Gastroesophageal sphincter (tissue), 4 donors: ENCODE measurements at places on chromosomes 3 and 15. TPM values are rescaled to one million over a fixed set of nuclear protein-coding genes. Genes with fewer than 3 reads are reported as not detected.

DNA sequence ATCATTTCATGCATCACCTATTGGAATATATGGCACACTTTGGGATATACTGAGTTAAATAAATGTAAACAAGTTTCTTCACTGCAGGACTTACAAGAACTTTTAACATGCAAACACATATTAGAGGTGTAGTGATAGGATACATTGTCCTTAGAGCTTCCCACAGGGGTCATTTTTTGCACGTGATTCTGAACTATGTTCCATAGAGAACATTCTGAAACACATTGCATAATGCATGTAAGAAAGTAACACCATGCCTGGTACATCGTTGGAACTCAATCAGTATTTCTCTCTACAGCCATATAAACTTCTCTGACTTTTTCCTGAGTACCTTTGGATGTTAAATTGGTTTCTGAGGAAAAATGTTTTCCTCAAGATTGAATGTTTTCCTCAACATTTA lies 28.3 kb downstream of the MRAS start:
- peak; percentile 34 for ATAC-seq

GRCh38 chr3:172068977-172069376 lies 29.6 kb downstream of the FNDC3B start:
- ATAC-seq: no peak

IP6K2 gene
- 52.8 TPM for total RNA-seq

DNA sequence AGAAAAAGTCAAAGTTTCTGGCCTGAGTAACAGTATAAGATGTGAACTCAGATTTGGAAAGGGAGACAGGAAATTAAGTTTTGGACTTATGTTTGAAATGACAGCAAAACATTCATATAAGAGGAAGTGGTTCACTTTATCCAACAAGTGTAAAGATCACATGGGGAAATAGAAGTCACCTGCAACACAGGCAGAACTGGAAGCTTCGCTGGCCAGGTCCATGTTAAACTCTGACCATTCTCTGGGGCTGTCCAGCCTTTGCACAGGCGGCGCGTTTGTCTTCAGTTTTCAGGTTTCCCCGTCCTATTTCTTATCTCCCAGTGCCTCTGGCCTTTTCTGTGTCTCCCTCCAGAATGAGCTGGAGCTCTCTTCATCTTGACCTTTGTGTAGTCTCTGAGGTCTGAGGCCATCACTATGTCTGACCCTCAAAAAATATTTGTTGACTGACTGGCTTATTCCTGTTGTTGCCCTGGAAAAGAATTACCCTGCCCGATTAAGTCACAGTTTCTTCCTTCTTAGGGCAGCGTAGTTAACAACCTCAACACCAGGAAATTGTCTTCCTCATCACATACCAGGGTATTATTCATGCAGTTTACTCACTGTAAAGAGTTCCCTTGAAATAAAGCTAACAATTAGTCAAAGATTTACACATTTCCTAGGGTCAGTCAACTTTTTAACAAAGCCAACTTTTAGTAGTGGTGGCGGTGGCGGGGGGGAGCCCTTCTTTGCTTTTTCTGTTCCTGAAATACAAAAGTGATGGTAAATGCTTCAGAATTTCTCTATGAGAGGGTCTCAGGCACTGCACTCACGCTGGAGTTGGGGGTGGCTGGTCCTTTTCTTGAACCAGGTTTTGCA lies 959 bp upstream of the RASA2 start:
- ATAC-seq: no peak

RBPMS2 gene
- 43.7 TPM for total RNA-seq

DNA sequence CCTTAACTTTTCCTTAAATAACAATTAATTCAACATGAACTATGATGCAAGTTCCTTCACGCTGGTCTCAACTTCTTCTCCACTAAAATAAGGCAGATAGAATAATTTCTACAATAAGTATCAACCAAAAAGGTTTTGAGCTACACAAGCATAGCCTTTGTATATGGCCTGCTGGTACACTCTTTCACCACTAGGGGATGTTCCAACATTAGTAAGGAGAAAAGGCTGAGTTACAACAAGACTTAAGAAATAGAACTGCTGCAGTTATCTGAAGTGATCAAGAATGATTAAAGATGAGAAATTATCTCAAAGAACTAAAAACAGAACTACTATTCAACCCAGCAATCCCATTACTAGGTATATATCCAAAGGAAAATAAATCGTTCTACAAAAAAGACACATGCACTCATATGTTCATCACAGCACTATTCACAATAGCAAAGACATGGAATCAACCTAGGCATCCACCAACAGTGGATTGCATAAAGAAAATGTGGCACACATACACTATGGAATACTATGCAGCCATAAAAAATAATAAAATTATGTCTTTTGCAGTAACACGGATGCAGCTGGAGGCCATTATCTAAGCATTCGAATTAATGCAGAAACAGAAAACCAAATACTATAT lies 14.4 kb downstream of the ATP13A3 start:
- peak; percentile 65 for ATAC-seq

- no peak for ATAC-seq
These were observed 564.0 kb upstream of the TGFBR2 start for GRCh38 chr3:30042274-30042859.

COMMD2 gene
- total RNA-seq: 20.7 TPM

DNA sequence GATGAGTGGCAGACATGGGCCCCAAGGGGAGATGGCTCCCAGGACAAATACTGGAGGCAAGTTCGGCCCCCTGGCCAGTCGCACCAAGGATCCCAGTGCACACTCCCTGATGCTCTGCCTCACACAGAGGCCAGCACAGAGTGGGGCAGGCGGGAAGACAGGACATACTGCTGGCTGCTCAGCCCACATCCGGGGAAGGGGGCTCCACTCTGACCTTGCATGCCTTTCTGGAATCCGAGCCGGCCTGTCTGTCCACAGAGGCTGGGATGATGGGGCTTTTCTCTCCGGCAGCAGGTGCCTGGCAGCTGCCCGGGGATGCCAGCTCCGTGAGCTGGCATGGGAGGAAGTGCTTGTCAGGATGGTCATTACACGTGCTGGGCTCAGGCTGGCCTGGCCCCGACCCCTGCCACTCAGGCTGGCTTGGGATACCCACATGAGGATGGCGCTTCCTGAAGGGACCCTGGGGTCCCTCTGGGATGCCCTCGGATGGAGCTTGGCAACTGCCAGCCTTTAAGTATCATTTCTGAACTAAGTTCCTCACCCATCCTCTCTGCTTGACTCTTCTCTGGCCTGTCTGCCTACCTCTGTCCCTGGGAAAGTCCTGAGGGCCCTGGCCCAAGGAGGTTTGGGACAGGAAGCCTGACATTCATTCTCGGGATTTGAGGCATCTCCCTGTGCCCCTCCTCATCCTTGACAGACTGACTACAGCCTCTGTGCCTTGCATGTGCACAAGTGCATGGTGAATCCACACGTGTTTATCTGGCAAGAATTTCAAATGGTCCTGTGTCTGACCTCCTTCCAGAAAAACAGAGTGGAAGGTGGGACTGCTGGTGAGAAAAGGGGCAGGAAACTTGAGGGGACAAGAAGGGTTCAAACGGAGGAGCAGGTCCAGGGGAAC lies 46.5 kb downstream of the EXOG start:
- no peak for ATAC-seq

DNA sequence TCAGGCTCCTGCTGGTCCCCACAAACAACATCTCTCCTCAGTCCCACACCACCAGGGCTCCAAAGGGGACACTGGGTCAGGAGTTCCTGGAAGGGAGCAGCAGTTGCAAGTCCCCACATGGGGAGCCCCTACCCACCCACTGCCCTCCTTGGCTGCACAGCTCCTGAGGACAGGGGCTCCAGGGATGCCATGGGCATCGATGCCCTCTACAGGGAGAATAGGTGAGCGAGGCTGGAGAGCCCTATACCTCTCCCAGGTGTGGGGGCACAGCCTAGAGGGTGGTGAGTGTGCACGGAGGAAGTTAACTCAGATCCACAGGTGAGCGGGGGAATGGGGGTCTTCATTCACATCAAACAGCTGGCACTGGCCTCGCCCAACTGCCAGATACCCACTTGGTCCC lies 141.2 kb upstream of the LINGO1 start:
- no peak for ATAC-seq

- ATAC-seq: no peak
These were observed 48.0 kb upstream of the TNIK start for GRCh38 chr3:171508206-171508605.

SH3GL3 gene
- total RNA-seq: not detected

PAQR9 gene
- not detected for total RNA-seq

DNA sequence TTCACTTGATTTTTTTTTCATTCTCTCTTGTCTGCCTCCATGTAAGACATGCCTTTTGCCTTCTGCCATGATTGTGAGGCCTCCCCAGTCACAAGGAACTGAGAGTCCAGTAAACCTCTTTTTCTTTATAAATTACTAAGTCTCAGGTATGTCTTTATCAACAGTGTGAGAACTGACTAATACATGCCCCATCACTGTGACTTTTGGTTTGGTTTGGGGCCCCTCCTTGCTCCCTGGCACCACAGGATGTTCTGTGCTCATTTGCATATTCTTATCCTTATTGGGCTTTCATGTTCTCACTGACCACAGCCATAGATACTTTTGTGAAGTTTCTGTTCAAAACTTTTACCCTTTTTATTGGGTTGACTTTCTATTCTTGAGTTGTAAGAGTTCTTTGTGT lies 3.8 kb upstream of the PRR20G start:
- no peak for ATAC-seq

DNA sequence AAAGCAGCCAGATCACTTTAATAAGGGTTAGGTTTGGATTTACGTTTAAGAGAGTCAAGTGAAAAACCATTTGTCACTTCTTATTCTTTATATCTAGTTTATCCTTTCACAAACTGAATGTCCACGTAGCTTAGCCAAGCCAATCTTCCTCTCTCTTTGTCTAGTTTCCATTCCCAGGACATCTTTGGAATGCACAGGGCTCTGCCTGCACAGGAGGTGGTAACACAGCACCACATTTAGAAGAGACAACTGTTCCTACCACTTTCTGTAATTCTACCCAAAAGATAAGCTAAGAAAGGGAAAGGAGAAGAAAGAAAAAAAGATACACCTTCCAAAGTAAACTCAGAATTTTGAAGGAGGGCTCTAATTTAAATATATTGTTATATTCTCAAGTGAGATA lies 67.9 kb downstream of the IGSF11 start:
- ATAC-seq: no peak

- ATAC-seq: no peak
These were observed 17.2 kb upstream of the GOLIM4 start for GRCh38 chr3:168112894-168113293.

UCN2 gene
- not detected for total RNA-seq

GRCh38 chr3:89303701-89304100 lies 196.3 kb downstream of the EPHA3 start:
- ATAC-seq: no peak

XIRP1 gene
- 0.40 TPM for total RNA-seq

DNA sequence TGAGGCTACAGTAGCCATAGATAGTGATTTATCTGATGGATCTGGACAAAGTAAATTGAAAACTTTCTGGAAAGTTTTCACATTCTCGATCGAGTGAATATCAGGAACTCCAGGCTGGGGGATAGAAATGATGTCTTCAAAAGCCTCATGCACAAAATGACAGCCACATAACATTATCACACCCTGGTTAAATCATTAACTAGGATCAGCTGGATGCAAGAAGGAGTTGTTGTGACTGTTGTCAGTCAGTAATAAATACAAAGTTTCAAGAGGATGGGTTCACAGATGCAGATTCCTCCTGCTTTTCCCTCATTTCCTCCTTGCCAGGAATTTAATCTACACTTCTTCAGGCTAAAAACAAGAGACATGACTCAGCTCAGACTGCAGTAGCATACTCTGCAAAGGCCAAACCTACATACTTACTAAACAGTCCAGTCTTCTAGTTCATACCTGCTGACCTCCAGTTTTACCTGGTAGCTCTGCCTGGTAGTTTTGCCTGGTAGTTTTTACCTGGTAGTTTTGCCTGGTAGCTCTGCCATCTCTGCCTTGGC lies 40.9 kb downstream of the C2CD4A start:
- ATAC-seq: no peak

DNA sequence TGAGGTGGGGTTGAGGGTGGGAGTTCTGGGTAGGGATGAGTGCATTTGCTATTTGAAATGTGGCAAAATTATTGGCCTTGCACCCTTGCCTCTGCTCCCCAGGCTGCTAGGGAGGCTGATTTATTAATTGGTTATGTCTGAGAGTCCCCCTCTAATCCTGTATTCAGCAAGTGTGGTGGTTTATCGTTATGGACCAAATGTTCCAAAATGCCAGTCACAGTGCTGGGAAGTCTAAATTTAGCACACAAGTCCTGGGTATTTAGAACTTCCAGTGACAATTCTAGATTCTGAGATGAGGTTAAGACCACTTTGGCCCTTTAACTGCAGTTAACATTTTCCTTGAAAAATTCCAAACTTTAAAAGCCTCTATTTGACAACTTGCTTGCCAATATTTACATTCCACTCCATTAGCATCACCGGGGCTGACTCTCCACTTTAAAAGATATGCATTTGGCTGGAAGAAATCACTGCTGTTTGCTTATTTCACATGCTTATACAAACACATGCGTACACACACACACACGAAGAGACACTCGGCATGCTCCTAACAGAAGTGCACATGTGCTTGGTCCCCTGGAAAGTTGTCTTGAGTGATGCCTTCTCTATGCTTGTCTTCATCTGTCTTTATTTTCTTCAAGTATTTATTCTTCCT lies 247.7 kb downstream of the IL20RB start:
- no peak for ATAC-seq

TMEM45A gene
- 17.5 TPM for total RNA-seq

- no peak for ATAC-seq
These were observed 20.3 kb downstream of the STARD9 start for GRCh38 chr15:42595626-42596240.

DNA sequence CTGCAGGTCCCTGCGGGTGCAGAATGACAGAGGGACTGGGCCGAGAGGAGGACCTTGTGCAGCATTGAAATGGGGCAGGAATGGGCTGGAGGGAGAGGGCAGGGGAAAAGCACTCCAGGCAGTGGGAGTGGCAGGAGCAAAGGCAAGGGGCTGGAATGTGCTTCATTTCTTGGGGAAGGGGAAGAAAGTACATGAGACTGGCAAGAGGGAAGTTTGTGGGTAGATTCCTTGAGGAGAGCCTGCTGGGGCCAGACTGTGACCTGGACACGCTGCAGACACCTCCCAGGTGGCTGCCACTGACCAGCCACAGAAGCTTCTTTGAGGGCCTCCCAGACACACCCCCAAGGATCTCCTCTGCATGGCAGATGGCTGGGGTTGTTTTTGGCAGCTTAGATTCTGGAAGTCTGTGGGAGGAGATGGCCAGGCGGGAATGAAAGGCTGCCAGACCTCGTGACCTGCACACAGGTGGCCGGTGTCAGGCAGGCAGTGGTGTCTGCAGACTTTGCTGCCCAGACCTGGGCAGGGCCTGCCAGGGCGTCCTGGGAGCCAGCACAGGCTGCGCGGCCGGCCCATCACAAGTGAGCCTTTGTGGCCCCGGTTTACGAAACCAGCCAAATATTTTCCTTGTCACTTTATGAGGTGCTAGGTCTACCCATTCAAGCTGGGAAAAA lies 53.1 kb downstream of the SPSB4 start:
- ATAC-seq: peak; percentile 17

GNAT1 gene
- total RNA-seq: not detected

HMG20A gene
- 23.2 TPM for total RNA-seq

UPK1B gene
- total RNA-seq: not detected

ZIC1 gene
- 0.27 TPM for total RNA-seq

DNA sequence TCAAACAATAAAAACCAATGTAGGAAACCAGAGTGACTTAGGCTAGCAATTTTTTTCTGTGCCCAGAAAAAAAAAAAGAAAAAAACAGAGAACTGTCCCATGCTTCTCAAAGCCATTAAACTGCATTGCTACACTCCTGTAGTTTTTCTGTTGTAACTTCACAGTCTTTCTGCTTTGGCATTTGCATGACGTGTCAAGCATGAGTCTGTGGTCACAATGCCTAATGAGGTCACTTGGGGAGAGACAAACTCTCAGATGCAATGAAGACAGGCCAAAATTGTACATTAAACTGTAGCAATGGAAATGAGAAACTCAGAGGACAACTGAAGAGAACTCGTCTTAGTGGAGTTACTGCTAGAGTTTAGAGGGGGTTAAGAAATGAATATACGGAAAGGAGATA lies 30.8 kb downstream of the CCDC80 start:
- no peak for ATAC-seq
